ENCODE measurements at places on chromosomes 11 and 22. TPM values are rescaled to one million over a fixed set of nuclear protein-coding genes. Genes with fewer than 3 reads are reported as not detected.

Gene OR5AK2
- total RNA-seq = not detected

GRCh38 chr11:14638561-14638960, 5.0 kb upstream of the PDE3B start:
- no peak for DNase-seq

DNA sequence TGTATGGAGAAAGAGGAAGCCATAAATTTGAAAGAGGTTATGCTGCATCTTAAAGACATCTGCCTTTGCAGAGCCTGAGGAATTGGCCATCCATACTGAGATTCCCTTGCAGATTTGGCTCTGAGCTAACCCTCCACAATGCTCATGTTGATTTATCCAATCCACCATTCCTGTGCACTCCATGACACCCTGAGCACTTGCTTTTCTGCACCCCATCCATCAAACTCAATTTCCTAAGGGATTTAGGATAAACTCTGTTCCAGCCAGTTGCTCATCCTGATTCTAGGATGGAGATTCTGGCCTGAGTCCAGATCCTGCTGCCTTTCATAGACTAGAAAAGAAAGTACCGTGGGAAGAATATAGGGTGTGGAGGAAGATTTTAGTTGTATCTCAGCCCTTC, 379.2 kb upstream of the LARGE1 start:
- DNase-seq = no peak

DNA sequence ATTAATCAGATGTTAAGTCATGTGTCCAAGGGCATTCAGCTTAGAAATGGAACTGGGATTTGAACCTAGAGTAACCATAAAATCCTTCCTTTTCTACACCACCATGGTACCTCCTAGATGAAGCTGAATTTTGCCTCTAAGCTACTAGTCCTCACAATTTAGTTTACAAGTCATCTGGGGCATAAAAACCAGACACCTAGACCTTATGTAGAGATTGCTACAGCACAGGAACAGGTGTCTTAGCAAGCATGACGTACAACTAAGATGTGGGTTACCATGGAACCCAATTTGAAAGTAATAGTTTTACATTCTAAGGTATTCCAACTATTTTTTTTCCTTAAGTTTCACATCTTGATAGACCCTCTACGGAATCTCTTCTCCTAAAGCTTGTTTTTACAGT, 9.2 kb downstream of the TMEM216 start:
- DNase-seq = no peak

DNA sequence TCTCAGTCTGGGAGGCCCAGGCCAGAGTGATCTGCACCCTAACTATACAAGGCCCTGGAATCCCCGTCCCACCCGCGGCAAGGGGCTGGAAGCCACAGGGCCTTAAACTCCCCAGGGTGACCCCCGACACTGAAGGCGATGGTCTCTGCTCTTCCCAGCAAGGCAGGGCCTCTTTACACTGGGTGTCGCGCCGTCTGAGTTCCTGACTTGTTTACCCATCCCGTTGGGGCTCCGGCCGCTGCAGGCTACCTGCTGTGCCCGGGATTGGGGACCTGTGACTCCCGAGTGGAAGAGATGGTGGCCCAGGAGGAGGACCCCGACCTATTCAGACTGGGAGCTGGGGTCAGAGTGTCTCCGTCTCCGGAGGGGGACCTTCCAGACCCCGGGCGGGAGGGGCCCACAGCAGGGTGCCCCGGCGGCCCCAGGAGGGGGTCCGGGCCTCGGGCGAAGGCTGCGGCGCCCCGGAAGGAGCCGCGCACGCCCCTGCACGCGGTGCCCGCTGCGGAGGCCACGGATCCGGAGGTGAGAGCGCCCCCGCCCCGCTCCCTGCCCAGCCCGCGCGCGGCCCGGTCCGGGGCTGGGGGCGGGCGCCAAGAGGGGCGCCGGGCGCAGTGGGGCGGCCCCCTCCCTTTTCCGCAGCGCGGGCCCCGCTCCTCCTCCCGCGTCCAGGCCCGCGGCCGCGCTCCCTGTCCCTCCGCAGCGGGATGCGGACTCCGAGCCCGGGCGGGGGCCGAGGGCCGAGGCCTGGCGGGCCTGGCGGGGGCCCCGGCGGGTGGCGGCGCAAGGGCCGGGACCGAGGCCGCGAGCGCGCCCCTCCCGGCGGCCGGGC, 560 bp upstream of the MPPED1 start:
- DNase-seq = no peak

- DNase-seq = no peak
Measured at GRCh38 chr11:70799386-70799785, 401.1 kb downstream of the CTTN start.

DNA sequence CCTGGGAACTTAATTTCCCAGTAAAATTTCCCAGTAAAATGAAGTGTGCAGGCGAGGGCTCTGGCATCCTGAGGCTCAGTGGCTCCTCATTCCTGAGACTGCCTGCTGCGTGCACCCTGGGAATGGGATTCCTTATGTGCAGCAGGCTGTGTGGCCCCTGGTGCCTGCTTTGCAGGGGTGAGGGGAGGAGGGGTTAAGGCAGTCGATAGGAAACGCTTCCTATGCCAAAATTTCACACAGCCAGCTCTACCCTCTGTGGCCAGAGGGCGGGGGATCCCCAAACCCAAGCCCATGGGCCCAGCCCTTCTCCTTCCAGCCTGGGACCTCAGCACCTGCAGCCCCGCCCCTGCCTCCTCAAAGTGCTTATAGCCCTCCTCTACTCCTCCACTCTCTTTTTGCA, 12.1 kb upstream of the BAIAP2L2 start:
- DNase-seq = no peak

Gene CDC42BPG
- total RNA-seq = 1.5 TPM

GRCh38 chr11:105867742-105868141, 154.3 kb downstream of the MSANTD4 start:
- DNase-seq = no peak

Gene ART1
- not detected for total RNA-seq

DNA sequence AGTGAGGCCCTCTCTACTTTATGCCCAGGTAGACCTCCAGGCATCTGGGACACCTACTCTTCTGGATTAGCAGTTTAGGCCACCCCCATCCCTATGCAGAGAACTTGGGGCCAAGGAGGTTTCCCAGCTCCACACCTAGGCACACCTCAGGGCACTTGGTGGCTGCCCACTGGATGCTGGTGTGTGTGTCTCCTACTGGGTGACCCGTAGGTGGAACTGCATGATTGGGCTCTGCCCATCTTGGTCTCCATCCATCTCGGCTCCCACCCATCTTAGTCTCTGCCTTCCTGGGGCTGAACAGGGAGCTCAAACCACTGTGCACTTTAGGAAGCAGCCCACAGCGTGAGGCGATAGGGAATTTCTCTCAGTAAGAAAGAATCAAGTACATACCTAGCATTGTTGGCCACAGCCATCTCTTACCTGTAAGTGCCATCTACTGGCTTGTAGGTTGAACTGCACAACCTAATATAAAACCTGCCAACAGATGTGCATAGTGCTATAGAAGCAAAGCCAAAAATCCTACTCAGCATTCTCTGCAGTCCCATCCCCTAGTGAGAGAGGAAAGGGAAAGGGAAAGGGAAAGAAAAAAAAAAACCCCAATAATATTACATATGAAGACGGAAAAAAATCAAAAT, 61.6 kb upstream of the PTPN5 start:
- DNase-seq = no peak

DNA sequence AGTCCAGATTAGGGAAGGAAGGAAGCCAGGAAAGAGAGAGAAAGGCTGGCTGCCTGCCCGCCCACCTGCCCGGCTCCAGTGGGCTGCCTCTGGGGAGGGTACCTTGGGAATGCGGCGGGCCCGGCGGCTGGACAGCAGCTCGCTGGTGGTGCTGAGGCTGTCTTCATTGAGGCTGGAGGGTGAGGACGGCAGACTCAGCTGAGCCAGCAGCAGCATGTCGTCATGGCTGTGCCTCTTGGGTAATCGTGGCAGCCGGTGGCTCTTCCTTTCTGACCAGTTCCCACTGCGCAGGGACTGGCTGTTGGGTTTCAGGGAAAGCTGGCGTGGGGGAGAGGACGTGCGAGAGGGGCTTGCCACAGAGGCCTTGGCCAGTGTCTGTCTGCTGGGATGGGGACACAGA, 32.9 kb downstream of the RPL27A start:
- no peak for DNase-seq

Gene OR10A2
- total RNA-seq = not detected

Gene XKR3
- total RNA-seq = 0.23 TPM

Gene FHIP1B
- total RNA-seq = 26.8 TPM

Gene OPCML
- total RNA-seq = not detected

GRCh38 chr11:18304745-18305144, 17.2 kb downstream of the HPS5 start:
- DNase-seq = no peak

Gene CSF2RB
- total RNA-seq = 1.8 TPM

Gene TMEM45B
- 3.3 TPM for total RNA-seq

Gene RAG2
- total RNA-seq = not detected

GRCh38 chr11:71787098-71787823, 45.7 kb upstream of the DEFB108B start:
- peak; percentile 94 for DNase-seq

DNA sequence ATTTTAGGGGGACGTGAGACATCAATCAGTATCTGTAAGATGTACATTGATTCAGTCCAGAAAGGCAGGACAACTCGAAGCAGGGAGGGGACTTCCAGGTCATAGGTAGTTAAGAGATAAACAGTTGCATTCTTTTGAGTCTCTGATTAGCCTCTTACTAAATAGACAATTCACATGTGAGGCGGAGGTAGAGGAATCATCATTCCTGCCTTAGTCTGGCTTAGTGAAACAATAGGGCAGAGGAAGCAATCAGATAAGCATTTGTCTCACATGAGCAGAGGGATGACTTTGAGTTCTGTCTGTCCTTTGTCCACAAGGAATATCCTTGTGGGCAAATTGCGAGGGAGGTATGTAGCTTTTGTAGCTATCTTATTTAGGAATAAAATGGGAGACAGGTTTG, 248.3 kb downstream of the DDX10 start:
- no peak for DNase-seq

Gene INS
- total RNA-seq = not detected

Gene OR51S1
- not detected for total RNA-seq

DNA sequence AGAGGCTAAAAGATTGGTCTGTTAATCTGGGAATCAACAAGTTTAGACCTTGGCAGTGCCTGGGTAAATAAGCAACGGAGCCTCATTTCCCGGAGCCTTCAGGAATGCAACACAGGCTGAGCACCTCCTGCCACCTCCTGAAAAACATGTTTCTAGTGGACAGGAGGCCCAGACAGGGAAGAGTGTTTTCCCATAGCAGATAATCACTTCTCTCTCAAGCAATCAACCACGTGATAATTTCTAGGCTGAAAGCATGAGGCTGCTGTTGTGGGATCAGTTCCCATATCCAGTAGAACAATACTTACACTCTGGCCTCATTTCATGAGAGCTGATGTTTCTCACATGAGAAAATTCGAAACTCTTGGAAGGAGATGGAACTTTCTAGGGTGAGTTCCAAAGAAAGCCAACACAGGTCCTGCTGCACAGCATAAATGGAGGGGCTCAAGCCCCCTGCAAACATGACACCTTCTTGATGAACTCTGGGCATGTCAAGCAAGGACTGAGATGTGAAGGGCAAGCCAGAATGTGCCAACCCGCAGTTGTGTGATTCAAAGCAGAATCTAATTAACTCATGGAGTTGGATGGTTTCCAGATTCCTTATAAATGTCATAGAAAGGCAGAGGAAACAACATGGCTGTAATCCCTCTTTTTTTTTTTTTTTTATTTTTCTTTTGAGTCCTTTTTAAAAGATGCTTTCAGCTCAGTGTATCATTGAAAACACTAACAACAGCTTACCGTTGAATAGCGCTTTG, 228.5 kb upstream of the SESN3 start:
- DNase-seq = no peak

Data from activated T-cell treated with anti-CD3 and anti-CD28 coated beads, Interleukin-2, amount 50 U/mL, for 72 hours (primary cell).